Fibroblast of the conjunctiva (primary cell): ENCODE measurements at places on chromosomes 12 and 14.

DNA sequence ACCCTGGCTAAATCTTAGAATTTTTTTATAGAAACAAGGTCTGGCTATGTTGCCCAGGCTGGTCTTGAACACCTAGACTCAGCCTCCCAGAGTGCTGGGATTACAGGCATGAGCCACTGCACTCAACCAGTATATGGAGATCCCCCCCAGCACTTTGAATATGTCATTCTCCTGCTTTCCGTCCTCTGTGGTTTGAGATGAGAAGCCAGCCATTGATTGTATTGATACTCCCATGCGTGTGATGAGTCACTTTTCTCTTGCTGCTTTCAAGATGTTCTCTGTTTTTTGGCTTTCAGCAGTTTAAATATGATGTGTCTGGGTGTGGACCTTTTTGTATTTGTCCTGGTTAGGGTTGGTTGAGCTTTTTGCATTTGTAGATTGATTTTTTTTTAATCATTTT lies 75.2 kb upstream of the DNM1L start:
- DNase-seq: no peak

GRCh38 chr12:14681190-14681589 lies 15.2 kb downstream of the GUCY2C start:
- DNase-seq: no peak

DNA sequence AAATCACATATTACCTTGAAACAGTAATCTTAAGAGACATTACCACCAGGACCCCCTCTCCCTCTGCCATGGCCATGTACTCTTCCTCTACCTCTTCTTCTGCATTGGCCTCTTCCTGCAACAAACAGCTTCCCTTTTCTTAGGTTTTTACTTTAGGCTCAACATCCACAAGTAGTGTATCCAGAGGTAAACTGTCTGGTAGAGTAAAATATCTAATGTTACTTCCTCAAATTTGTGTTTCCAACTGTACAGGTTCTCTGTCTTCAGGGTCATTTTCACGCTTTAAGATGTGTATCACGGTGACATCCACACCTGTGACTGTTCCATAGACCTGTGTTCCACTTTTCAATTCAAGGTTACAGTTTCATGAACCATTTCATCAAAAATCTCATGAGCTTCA lies 13.4 kb downstream of the CDK17 start:
- no peak for DNase-seq

- DNase-seq: no peak
These were observed 6.9 kb upstream of the ACVRL1 start for GRCh38 chr12:51900323-51900889.

GRCh38 chr12:27319848-27320247 lies 12.8 kb upstream of the BMAL2 start:
- no peak for DNase-seq

DNA sequence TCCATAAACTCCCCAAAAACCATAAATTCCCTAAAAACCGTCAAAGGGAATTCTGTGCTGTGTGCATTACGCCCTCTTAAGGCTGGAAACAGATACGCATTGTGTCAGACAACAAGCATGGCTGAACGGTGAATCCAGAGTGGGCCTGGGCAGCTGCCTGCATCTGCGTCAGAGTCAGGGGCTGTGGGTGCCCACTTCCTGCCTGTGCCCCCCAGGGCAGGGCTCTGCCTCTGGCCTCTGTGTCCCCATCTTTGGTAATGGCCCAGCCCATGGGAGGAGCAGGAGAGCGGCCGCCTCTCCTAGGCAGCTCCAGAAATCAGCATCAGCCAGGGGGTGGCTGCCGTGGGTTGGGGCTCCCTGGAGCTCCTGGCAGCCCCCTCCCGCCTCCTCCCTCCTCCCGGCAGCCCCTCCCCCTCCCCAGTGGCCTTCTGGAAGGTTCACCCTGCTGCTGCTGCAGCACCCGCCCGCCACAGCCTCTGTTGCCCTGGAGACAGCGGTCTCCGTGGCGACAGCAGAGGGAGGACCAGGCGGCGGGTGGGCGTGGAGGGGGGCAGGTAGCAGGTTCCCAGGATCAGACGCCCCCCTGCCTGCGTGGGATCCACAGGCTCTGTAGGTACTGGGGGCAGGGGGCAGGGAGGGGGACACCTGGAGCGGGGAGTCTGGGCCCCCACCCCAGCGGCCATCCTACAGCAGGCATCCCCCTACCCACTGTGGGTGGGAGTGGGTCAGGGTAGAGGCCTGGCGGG lies 5.9 kb downstream of the MMP17 start:
- no peak for DNase-seq

- DNase-seq: peak; percentile 75
These were observed 55.3 kb downstream of the ISCA2 start for GRCh38 chr14:74548881-74549280.

- DNase-seq: no peak
These were observed 21.2 kb downstream of the TAS2R50 start for GRCh38 chr12:10965476-10965875.

DNA sequence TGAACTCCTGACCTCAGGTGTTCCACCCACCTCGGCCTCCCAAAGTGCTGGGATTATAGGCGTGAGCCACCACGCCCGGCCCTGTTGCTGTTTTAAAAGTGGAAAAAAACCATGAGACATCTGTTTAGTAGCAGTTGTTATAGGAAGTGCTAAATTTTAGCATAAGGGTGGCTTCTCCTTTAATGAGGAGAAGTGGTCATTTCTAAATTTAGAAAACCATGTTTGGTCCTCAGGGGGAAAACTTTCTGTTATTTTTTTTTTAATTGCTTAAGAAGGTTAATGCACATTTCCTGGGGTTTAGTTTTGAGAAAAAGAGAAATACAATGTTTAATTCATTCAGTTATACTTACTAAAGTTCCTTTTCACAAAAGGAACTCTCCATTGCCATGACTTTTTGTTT lies 102.1 kb downstream of the MYRFL start:
- DNase-seq: no peak

- DNase-seq: no peak
These were observed 51.6 kb downstream of the ATP2B1 start for GRCh38 chr12:89657066-89657465.

GRCh38 chr14:61889914-61890351 lies 127.7 kb downstream of the SNAPC1 start:
- DNase-seq: no peak

- DNase-seq: no peak
These were observed 183.4 kb downstream of the PTPN11 start for GRCh38 chr12:112602150-112602549.

- peak; percentile 55 for DNase-seq
These were observed 30.9 kb upstream of the IRF2BPL start for GRCh38 chr14:77059276-77059915.

- DNase-seq: no peak
These were observed 91.5 kb upstream of the SLC35F4 start for GRCh38 chr14:57957441-57957840.

- no peak for DNase-seq
These were observed 25.4 kb downstream of the HSPB8 start for GRCh38 chr12:119204131-119204530.

- no peak for DNase-seq
These were observed 24.4 kb upstream of the DUSP16 start for GRCh38 chr12:12586879-12587675.

- no peak for DNase-seq
These were observed 74.8 kb upstream of the PLXNC1 start for GRCh38 chr12:94073441-94074051.

GRCh38 chr12:92844151-92844763 lies 84.8 kb downstream of the EEA1 start:
- DNase-seq: peak; percentile 61
